Dermis blood vessel endothelial cell (primary cell): ENCODE measurements at places on chromosomes 13 and 19. TPM values are rescaled to one million over a fixed set of nuclear protein-coding genes. Genes with fewer than 3 reads are reported as not detected.

- no peak for DNase-seq
These were observed 587 bp downstream of the B9D2 start for GRCh38 chr19:41363371-41363752.

DNA sequence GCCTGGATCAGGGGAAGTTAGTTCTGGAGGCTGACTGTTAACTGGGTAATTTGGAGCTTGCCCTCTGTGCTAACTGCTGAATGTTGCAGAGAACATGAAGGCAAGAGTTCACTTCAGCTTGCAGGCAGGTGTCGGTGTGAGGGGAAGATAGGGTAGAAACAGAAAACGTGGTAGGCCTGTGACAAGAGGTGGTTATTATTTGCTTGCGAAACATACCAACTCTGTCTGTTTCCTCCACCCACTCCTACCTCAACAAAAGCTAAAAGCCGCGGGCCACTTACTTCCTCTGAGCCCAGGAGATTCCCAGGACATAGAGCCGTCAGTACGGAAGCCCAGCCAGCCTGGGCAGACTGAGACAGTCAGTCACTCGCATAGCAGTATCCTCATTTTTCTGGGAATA is 119.2 kb upstream of the ABCC4 start:
- DNase-seq = no peak

The GGN gene
- total RNA-seq = 0.23 and 0.34 TPM in 2 replicates

The LGALS4 gene
- not detected in 2 replicates for total RNA-seq

DNA sequence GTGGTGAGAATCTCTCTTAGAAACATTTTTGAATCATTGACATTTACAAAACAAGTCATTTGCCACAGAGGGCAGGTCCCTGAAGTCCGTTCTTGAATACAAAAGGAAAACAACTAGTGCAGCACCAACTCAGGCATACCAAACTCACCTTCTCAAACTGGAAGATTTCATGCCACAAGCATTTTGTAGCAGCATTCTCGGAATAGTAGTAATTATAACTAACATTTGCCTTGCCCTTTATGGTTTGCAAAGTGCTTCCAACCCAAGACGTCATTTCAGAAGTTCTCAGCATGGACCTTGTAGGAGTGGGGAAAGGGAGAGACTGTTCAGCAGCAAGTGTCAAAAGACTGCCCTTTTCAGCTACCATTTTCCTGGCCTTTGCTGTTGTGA is 344.6 kb downstream of the RFC3 start:
- DNase-seq = peak; percentile 12

DNA sequence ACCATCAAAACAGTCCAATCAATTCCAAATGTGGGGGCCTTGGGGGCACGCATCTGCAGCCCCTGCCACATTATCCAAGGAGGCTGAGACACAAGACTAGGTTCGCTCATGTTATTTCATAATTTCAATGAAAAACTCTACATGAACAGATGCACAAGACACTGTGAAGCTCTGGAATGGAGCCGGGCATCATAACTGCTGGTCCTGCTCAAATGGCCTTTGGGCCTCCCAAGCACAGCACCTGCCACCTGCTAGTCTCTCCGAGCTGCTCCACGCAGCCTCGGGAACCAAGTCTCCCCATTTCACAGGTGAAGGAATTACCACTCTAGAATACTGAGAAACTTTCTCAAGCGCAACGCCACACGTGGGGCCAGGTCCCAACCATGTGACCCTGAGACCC is 16.9 kb downstream of the CARS2 start:
- DNase-seq = no peak

The RFPL4AL1 gene
- 0.68 TPM in 1 of 2 replicates, not detected in the other for total RNA-seq

The KANK3 gene
- total RNA-seq = 156 and 179 TPM in 2 replicates

The TLE2 gene
- 21.8 and 25.7 TPM in 2 replicates for total RNA-seq

GRCh38 chr13:30033681-30034457 is 183.5 kb upstream of the UBL3 start:
- no peak for DNase-seq

The SYCN gene
- total RNA-seq = not detected in 2 replicates

GRCh38 chr13:39254601-39255000 is 216.3 kb downstream of the NHLRC3 start:
- no peak for DNase-seq

The CLIP3 gene
- 6.7 and 7.8 TPM in 2 replicates for total RNA-seq

The SERP2 gene
- total RNA-seq = 1.4 and 1.5 TPM in 2 replicates

The PROZ gene
- 0.17 TPM in 1 of 2 replicates, not detected in the other for total RNA-seq

DNA sequence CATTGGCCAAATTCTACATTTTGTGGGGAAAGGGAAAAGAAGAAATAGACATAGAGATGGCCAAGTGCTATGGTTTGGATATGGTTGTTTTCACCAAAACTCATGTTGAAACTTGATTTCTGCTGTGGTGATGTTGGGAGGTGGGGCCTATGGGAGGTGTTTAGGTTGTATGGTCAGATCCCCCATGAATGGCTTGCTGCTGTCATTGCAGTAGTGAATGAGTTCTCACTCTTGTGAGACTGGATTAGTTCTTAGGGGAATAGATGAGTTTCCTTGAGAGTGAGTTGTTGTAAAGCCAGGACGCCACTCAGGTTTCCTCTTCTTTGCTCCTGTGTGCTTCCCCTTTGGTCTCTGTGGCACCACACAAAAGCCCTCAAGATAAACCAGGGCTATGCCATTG is 242.6 kb upstream of the RFC3 start:
- no peak for DNase-seq

GRCh38 chr13:39836038-39836437 is 180.6 kb downstream of the COG6 start:
- peak; percentile 14 for DNase-seq

- peak; percentile 97 for DNase-seq
These were observed 33.0 kb upstream of the MRI1 start for GRCh38 chr19:13731147-13731964.

GRCh38 chr13:30477346-30478195 is 11.8 kb upstream of the HMGB1 start:
- no peak for DNase-seq

The SELENOV gene
- not detected in 2 replicates for total RNA-seq

The SULT2A1 gene
- not detected in 2 replicates for total RNA-seq

DNA sequence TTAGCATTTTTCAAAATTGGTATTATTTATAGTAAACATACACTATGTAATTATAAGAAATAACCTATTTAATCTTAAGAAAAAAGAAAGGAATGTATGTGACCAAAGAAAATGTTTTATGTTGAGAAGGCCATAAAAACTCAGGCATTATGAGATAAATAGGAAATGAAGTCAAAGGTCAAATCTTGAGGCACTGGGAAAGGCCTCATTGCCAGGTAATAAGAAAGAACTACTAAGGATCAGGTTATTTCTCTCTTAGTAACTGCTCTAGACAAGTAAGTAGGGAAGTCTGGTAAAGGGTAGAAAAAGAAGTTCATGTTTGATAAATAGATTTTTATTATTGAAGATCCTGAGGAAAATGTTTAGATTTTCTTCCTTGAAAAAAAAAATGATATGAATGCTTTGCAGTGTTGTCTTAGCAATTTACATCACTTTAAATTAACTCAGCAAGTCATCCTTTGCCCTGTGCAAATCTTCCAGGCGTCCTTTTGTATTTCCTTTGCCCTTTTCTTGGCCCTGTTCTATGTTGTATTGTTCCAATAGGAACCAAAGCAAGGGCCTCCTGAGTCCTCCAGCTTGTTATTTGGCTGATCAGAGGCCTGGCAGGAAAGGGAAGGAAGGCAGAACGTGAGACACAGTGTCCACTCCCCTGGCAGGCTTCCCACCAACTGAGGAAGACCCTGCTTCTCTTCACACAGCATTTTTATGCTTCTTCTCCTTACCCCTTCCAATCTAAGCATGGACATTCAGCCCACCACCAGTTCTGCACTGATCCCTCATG is 260.4 kb upstream of the MIR17HG start:
- no peak for DNase-seq

DNA sequence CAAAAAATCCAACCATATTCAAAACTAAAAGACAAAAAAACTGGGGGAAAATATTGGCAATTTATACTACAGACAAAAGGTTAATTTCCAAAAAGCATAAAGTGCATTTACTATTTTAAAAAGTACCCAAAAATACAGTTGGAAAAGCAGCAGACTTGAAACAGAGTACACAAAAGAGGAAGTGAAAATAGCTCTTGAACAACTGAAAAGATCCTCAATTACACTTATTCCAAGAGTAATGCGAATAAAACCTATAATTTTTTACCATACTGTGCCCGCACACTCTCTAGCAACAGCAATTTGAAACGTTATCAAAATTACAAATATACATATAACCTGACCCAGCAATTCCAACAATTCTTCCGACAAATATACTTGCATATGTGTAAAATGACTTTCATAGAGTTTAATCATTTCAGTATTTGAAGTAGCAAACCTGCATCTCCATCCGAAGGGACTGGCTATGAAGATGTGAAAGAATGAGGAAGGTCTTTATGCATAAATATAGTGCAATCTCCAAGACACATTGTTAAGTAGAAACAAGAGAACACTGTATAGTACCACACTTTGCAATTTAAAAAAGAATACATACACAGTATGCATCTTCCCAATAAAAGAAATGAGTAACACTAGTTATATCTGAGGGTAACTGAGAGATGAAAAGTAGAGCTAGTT is 25.4 kb downstream of the ALG5 start:
- no peak for DNase-seq

DNA sequence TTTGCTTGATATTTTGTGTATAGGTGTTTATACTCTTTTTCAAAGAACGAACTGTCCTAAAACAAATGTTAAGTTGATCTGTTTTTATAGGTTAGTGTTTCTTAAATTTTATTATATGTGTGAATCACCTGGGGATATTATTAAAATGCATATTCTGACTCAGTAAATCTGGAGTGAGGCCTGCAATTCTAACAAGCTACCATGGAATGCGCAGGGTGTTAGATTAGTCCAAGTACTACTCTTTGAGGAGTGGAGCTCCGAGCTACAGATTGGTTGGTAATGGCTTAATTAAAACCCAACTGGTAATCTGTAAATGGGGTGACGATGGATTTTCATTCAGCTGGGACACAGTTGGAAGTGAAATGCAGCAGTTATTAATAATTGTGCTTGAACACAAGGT is 214.1 kb upstream of the UFM1 start:
- DNase-seq = no peak

The BCL3 gene
- total RNA-seq = 3.2 and 6.3 TPM in 2 replicates

- no peak for DNase-seq
These were observed 30.7 kb downstream of the ZNF793 start for GRCh38 chr19:37537391-37537947.

DNA sequence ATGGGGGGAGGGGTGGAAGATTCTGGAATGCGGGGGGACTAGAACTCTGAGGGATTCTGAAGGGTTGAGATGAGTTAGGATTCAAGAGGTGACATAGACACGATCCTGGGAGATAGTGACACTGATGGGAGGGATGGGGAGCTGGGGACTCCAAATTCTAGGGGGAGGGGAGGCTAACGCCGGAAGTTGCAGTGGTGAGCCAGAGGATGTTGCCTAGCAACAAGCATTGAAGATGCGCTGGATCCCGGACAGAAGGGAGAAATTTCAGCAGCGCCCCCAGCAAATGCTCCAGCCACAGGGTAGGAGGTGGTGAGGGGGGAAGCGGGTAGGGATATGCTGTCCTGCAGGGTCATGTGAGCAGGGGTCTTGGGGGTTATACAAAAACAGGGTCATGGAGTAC is 6.9 kb upstream of the LTBP4 start:
- DNase-seq = no peak

GRCh38 chr13:35477386-35477946 is 977 bp upstream of the MAB21L1 start:
- no peak for DNase-seq

GRCh38 chr13:50912851-50913250 is 3.3 kb downstream of the RNASEH2B start:
- no peak for DNase-seq

DNA sequence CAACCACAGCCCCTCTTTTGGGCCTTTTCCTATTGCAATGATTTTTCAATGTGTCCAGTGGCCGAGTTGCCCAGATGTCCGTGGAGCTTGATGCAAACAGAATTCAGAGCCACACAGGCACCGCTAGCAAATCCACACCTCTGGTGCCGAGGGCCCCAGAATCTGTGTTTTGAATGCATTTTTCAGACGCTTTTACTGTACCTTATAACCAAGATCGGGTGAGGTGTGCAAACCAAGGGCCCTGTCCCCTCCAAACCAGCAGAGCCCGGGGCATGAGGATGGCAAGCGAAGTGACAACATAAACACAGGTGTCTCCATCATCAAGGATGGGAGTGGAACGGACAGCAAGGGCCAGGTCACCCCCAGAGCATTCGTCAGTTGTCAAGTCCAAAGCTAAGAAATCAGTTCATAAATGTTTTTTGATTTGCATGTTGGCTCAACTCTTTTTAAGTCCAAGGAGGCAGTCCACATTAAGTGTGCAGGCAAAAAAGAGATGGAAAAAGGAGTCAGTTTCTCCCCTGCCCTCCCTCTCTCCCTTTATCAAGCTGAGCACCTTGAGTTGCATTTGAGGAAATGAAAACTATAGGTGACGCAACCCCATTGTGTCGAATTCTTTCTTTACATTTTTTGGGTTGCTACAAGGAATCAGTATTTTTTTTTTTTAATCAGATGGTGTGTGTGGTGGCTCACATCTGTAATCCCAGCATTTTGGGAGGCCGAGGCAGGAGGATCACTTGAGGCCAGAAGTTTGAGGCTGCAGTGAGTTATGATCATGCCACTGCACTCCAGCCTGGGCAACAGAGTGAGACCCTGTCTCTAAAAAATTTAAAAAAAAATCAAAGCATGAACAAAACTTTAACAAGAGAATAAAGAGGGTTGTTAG is 2.9 kb downstream of the CCDC8 start:
- no peak for DNase-seq

The ZNF878 gene
- 0.17 and 0.70 TPM in 2 replicates for total RNA-seq

The ZGLP1 gene
- total RNA-seq = 0.47 and 1.4 TPM in 2 replicates

GRCh38 chr13:112170823-112171569 is 104.0 kb downstream of the SOX1 start:
- no peak for DNase-seq

The CASP14 gene
- not detected in 2 replicates for total RNA-seq

The SMIM24 gene
- not detected in 2 replicates for total RNA-seq

The CD70 gene
- total RNA-seq = 0.14 TPM in 1 of 2 replicates, not detected in the other

The FXYD7 gene
- total RNA-seq = not detected in 2 replicates

DNA sequence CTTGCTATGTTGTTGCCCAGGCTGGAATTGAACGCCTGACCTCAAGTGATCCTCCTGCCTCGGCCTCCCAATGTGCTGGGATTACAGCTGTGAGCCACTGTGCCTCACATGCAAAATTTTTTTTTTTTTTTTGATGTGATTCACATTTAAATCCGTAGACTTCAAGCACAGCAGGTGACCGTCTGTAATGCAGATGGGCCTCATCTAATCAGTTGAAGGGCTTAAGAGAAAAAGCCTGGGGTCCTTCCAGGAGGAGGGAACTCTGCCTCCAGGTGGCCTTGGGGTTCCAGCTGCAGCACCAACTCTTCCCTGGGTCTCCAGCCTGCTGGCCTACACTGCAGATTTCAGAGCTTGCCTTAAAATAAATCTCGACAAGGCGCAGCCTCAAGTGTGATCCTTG is 43.6 kb downstream of the GADD45B start:
- DNase-seq = no peak
